NCI-H226 (cell line): ENCODE measurements at places on chromosomes 6 and 20.

GRCh38 chr6:34170346-34170745, 24.5 kb upstream of the GRM4 start:
- DNase-seq = no peak

DNA sequence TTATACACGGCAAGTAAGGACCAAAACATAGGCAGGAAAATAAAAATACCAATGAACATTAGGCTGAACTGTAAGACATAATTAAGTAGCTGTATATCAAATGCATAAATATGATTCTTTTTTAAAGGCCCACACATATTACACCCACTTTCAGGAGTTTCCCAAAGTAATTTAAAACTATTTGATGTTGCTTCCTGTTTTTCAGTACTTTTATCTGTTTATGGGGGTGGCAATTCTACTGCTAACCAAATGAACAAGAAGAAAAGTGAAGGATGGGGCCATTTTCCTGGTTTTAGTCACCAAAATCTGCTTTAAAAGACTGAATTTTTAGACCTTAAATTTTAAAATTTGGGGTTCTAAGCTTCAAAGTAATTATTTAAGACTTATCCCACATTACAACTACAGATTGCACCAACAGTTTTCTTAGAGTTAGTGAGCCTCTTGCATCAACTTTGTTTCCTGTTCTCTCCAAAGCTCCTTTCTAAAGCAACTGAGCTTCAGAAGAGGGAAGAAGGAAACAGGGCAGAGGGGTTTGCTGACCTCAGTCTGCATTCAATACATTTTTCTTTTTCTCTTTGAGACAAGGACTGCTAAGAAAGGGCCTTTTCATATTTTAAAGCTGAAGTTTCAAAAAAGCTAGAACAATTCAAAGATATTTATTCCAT, 191.0 kb downstream of the BACH2 start:
- DNase-seq = no peak

DNA sequence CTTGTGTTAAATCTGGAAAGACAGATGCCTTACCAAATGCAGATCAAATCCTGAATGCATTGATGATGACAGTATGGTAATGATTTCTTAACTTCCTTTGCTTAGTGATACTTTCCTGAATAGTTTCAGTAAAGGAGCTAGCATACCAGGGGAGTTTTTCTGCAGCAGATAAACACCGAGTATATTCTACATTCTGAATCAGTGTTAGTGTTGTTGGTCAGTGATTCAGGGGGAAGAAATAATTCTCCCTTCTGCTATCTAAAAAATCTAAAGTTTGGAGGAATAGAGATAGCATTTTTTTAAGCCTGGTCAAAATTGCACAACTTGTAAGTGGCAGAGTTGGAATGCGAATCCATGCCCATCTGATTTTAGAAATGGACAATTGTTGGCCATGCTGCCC, 512.2 kb upstream of the MARCKS start:
- peak; percentile 25 for DNase-seq

DNA sequence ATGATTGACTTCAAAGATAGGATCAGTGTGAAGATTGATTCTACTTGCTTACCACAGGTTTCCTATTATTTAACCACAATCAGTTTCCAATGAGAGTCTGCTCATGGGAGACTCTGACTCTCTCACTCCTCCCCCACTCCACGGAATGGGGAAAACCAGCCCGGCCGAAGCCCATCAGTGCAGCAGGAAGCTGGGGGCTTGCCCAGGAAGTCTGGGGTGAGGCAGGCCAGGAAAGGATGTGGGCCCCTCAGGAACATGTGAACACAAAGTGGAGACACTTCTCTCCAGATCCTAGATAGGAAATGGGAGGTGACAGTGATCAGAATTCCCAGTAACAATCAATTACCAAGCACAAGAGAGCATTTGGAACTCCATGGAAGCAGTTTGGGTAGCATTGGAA, 144.2 kb downstream of the TTLL2 start:
- DNase-seq = no peak

- DNase-seq = no peak
Observed at GRCh38 chr6:163739966-163740365, 325.4 kb downstream of the QKI start.

- DNase-seq = no peak
Observed at GRCh38 chr6:159311618-159312017, 142.4 kb downstream of the FNDC1 start.

DNA sequence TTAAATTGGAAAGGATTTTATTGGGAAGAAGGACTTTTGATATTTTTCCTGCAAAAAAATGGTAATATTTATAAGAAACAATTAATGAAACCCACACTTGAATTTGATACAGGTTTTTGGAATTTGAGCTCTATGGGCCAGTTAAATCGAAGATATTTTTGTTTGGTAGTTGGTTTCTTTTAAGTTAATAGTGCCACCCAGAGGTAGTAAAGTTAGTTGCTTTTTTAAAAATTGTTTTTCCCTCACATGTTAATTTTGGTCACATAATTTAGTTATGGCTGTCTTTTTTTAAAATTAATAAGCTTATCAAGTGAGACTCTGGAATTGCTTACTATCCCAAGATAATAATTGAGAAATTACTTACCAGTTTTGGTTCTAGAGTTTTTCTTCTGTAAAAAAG, 7.1 kb downstream of the PRIM2 start:
- no peak for DNase-seq

DNA sequence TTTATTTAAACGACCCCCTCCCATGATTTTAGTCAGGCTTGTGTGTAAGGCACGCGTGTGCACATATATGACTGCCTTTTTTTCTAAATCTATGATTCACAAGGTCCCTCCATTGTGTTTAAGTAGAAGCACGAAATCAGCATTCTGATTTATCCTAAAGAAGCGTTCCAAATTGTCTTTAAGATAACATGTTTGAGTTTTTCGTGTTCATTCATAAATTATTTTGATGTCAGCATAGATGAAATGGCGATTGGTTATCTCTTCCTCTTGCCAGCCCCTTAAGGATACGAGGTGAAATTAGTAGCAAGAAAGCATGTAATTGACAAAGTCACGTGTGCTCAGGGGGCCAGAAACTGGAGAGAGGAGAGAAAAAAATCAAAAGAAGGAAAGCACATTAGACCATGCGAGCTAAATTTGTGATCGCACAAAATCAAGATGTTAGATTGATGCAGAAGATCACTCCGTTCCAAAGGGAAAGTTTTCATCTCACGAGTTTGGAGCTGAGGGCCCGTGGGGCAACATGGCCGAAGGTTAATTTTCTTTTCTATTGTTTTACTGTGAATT, at the start of gene LIN28B:
Gene LIN28B, plus strand, starts transcription at position 377 of the 564 bp plus-strand sequence. Its CDS starts 144 bp downstream, at position 521.
- DNase-seq = no peak

GRCh38 chr6:157292202-157292601, 31.1 kb downstream of the TMEM242 start:
- DNase-seq = no peak

DNA sequence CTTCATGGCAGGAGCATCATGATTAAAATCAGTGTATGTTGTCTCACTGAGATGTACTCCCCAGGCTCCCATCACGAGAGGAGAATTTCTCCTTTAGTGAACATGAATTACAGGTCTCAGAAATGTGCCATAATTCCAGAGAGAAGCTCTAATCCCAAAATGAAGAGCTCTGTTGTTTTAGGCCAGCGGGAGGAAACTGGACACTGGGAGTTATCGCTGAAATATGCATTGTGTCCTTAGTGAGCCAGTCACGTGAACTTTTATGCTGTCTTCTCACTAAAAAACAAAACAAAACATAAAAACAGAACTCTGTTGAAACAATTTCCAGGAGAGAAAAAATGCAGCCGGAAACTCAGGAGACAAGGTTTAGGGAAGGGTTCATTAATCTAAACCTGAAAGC, 315.7 kb upstream of the NT5E start:
- DNase-seq = no peak

DNA sequence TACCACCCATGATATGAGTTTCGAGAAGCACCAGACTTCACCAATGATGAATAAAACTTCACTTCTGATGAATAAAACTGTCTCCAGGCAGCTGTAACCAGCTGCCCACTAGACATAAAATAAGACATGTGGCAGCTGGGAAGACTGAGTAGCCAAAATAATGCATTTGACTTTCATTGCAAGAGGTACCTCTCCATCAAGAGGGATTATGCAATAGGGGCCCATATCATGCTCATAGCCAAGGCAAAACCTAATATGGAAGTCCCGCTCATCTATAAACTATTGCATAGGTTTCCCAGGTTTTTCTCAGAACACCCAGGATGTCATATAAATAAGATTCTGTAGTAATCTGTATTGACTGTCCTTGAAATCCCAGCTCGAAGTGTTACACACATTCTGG, 155.5 kb downstream of the SIM1 start:
- DNase-seq = no peak
